ENCODE measurements at places on chromosomes 5 and 9. TPM values are rescaled to one million over a fixed set of nuclear protein-coding genes. Genes with fewer than 3 reads are reported as not detected.

GRCh38 chr5:15513431-15513830 is 13.5 kb downstream of the FBXL7 start:
- DNase-seq, result no peak

The PHYHD1 gene
- total RNA-seq, result 38.7 TPM

GRCh38 chr5:16618138-16618897 is 1.5 kb upstream of the RETREG1 start:
- no peak for DNase-seq

DNA sequence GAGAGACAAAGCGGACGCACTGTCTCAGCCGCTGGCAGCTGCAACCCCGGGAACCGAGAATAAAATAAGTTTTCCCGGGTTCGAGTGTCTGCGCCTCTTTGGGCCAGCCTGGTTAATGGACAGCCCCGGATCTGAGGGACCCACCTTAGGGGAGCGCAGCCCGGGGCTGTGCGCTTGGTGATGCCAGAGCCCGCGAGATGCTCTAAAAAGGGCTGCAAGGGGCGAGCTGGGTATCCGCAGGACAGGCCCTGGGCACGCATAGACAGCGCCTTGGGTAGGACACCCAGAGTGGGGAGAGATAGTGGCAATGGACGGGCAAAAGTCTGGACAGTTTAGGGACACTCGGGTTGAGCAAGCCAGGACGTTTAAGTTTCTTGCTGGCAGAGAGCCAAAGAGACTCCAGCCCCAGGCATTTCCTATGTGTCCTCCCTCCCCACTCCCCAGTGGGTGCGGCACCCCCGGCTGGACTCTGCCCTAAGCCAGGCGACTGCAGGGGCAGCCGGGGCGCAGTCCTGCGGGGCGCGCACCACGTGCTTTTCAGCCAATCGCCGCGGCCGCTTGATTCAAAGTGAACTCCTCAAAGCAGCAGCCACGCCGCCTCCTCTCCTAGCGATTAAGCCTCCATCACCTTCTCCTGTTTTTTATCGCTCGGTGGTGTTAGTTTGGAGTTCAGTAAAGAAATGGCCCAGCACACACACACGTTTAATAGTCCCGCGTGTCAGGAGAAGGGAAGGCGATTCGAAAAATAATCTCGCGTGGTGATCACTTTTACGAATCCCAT is 616 bp upstream of the ENC1 start:
- peak; percentile 85 for DNase-seq

The PCDHB9 gene
- total RNA-seq, result 3.7 TPM

The NPR3 gene
- total RNA-seq, result 16.0 TPM
